ENCODE measurements at places on chromosomes 12 and 14. TPM values are rescaled to one million over a fixed set of nuclear protein-coding genes. Genes with fewer than 3 reads are reported as not detected.

POTEG gene
- total RNA-seq, result not detected

DNA sequence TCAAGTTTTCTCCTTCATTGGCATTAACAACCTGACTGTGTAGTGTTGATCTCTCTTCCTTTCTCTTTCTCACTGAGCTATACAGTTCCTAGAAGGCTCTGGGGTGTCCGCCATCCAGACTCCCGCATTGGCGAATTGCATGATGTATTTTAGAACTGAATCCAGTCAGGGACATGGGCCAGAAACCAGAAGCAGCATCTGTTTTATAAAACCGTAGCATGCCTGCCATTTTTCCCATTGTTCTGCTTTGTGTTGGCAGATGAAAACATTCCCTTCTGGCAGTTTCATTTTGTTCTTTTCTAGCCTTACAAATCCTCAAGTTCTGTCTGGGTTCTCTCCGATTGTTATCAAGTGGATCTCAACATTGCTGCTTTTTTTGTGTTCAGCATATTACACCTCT, 268.3 kb upstream of the SEL1L start:
- no peaks in the 10 kb centered on the region for H3K27me3 ChIP-seq
- no peak for DNase-seq
- no peak overlapping the region for H3K4me3 ChIP-seq
- no peaks in the 10 kb centered on the region for H3K36me3 ChIP-seq

GRCh38 chr14:94174604-94175010, 485 bp downstream of the PPP4R4 start:
- no peaks in the 10 kb centered on the region for H3K4me1 ChIP-seq
- peak overlapping the region; percentile 17 for H3K4me3 ChIP-seq
- peaks cover 6% of the 10 kb centered on the region for H3K27me3 ChIP-seq
- no peak for DNase-seq

GRCh38 chr12:50185301-50185895, 18.2 kb upstream of the CERS5 start:
- peaks cover 14% of the 10 kb centered on the region for H3K4me1 ChIP-seq
- peaks cover 4% of the 10 kb centered on the region for H3K36me3 ChIP-seq
- H3K27ac ChIP-seq, result no peak overlapping the region
- no peak for DNase-seq
- no peak overlapping the region for H3K4me3 ChIP-seq

DNA sequence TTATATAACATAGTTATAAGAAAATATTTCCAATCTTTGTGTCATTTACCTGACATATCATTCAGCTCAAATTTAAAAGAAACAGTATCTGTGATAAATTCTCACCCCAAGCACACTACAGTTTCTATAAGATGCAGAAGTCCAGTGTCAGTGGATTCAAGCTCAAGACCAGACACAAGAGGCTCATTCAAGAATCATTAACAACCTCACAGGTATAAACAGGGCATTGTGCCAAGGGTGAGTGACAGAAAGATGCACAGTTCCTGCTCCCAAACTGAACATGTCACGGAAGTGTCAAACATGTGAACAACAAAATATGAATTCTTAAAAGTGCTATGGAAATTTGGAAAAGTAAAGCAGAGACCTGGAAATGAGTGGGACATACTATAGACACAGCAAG, 12.8 kb downstream of the ATP2B1 start:
- H3K36me3 ChIP-seq, result no peaks in the 10 kb centered on the region
- no peaks in the 10 kb centered on the region for H3K27me3 ChIP-seq
- no peak overlapping the region for H3K4me3 ChIP-seq
- H3K4me1 ChIP-seq, result peaks cover 5% of the 10 kb centered on the region
- no peak for DNase-seq

- H3K27me3 ChIP-seq, result no peaks in the 10 kb centered on the region
- no peak for DNase-seq
- no peak overlapping the region for H3K4me3 ChIP-seq
- H3K36me3 ChIP-seq, result no peaks in the 10 kb centered on the region
- no peak overlapping the region for H3K27ac ChIP-seq
These were observed 47.5 kb upstream of the DDX11 start for GRCh38 chr12:31026202-31026601.

DNA sequence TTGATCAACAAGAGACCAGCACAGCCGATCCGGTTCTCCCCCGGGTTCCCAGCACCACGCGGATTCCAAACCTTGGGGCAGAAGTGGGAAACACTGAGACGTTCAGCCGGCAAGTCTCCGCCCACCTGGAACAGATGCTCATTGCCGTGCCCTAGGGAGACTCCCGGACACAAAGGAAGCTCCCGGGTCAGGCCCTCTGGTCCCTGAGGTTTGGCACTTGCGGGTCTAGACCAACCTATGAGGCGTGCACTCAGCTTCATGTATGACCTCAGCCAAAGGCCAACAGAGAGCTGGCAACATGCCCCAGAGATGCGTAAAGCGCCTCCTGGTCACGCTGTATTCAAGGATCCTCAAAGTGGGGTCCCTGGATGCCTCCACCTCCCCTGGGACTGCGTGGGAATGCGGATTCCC, 2.5 kb downstream of the RIMBP2 start:
- no peak overlapping the region for H3K4me3 ChIP-seq
- no peaks in the 10 kb centered on the region for H3K4me1 ChIP-seq
- H3K27ac ChIP-seq, result no peak overlapping the region
- no peaks in the 10 kb centered on the region for H3K36me3 ChIP-seq
- no peak for DNase-seq
- no peaks in the 10 kb centered on the region for H3K27me3 ChIP-seq

GRCh38 chr12:84718906-84719305, 193.7 kb downstream of the SLC6A15 start:
- no peak overlapping the region for H3K4me3 ChIP-seq
- no peak for DNase-seq
- H3K27me3 ChIP-seq, result no peaks in the 10 kb centered on the region
- no peaks in the 10 kb centered on the region for H3K4me1 ChIP-seq
- H3K27ac ChIP-seq, result no peak overlapping the region

Data from fibroblast of lung (primary cell).